ENCODE measurements at places on chromosomes 16 and 17.

GRCh38 chr17:44529864-44530263, 26.7 kb upstream of the GPATCH8 start:
- no peak for DNase-seq

DNA sequence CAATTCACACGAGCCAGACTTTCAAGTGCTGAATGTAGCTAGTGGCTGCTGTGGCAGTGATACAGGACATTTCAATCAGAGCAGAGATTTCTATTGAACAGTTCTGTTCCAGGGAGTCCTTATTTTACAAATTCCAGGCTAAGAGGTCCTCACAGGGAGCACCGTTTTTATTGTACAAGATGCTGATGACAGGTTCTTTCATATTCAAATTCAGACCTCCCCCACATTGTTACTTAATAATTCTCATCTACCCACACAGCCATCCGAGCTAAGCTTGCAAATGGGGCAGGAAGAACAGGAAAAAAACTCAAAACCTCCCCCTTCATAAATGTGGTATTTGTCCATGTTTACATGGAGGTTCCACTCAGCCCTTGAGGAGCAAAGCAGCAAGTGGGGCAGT, 9.8 kb downstream of the GABARAPL2 start:
- DNase-seq, result no peak

DNA sequence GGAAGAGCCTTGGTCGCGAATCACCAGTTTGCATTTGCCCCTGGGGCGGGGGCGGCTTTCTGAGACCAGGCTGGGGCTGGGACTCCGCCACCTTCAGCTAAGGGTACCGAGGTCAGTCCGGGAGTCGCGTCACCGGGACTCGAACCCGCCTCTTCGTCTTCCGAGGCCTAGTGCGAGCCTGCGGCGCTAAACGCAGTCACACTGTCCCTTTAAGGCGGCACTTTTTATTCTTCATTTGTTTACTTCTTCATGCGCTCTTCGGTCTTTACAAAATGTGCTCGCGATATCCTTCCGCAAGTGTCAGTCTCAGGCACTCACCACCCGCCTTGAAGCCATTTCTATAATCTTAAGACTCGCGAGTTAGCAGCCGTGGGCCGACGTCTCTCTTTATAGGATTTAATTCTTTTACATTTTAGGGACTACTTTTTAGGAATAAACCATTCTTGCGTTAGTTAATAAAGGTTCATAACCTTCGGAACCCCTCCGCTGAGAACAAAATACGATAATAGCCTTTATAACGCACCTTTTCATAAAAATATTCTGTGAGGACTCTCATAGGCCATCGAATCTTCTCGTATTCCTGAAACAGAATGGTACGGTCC, 593 bp upstream of the HEXIM1 start:
- DNase-seq, result peak; percentile 88

- no peak for DNase-seq
Observed at GRCh38 chr17:80742581-80743180, 198.0 kb downstream of the RPTOR start.

- no peak for DNase-seq
Observed at GRCh38 chr17:34533806-34534527, 45.4 kb upstream of the TMEM132E start.

GRCh38 chr16:81357711-81358260, 43.0 kb downstream of the GAN start:
- no peak for DNase-seq

GRCh38 chr16:54936201-54936978, 5.7 kb downstream of the IRX5 start:
- DNase-seq, result no peak

DNA sequence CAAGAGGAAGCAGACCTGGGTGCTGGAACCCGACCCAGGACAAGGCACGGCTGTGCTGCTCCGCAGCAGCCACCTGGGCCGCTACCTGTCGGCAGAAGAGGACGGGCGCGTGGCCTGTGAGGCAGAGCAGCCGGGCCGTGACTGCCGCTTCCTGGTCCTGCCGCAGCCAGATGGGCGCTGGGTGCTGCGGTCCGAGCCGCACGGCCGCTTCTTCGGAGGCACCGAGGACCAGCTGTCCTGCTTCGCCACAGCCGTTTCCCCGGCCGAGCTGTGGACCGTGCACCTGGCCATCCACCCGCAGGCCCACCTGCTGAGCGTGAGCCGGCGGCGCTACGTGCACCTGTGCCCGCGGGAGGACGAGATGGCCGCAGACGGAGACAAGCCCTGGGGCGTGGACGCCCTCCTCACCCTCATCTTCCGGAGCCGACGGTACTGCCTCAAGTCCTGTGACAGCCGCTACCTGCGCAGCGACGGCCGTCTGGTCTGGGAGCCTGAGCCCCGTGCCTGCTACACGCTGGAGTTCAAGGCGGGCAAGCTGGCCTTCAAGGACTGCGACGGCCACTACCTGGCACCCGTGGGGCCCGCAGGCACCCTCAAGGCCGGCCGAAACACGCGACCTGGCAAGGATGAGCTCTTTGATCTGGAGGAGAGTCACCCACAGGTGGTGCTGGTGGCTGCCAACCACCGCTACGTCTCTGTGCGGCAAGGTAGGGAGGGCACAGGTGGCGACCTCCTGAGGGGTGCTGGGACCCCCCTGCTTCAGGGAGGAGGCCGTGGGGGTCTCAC, 667 bp downstream of the FSCN2 start:
- DNase-seq, result no peak

DNA sequence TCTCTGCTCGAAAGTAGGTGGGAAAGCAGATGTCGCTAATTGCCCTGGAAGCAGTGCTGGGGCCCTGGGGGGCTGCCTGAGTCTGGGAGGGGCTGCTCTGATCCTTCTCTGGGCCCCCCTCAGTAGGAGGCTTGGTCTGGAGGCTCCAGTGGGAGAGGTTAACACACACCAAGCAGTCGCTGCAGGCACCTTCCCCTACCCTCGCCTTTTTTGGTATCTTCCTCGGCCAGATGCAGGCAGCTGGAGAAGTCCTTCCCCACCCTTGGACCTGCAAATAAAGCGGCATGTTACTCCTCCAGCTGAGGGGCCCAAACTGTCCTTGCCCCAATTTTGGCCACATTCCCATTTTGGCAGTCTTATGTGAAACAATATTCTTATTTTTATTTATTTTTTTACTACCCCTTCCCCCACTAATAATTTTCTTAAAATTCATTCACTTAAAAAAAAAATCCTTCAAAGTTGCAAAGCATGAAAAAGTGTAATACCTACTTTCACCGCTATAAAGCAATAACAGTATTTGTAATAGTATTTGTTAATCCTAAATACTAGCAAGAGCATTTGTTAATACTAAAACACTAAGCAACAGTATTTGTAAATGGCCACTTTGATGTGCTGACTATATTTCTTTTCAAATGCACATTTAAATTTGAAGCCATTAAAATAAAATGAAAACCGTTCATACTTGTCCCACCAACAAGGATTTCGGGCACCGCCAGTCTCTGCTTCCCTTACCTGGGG, 15.0 kb downstream of the C16orf46 start:
- DNase-seq, result no peak

- no peak for DNase-seq
Observed at GRCh38 chr17:40610359-40610758, 37.3 kb downstream of the SMARCE1 start.

- DNase-seq, result no peak
Observed at GRCh38 chr17:30790279-30790678, 34.2 kb downstream of the CRLF3 start.

GRCh38 chr17:76492989-76493501, 8.2 kb downstream of the RHBDF2 start:
- DNase-seq, result peak; percentile 86

GRCh38 chr16:82761858-82762257, 135.1 kb downstream of the CDH13 start:
- no peak for DNase-seq

GRCh38 chr17:65254166-65254565, 117.0 kb downstream of the RGS9 start:
- DNase-seq, result no peak

- no peak for DNase-seq
Observed at GRCh38 chr17:82804442-82805191, 35.2 kb downstream of the ZNF750 start.

DNA sequence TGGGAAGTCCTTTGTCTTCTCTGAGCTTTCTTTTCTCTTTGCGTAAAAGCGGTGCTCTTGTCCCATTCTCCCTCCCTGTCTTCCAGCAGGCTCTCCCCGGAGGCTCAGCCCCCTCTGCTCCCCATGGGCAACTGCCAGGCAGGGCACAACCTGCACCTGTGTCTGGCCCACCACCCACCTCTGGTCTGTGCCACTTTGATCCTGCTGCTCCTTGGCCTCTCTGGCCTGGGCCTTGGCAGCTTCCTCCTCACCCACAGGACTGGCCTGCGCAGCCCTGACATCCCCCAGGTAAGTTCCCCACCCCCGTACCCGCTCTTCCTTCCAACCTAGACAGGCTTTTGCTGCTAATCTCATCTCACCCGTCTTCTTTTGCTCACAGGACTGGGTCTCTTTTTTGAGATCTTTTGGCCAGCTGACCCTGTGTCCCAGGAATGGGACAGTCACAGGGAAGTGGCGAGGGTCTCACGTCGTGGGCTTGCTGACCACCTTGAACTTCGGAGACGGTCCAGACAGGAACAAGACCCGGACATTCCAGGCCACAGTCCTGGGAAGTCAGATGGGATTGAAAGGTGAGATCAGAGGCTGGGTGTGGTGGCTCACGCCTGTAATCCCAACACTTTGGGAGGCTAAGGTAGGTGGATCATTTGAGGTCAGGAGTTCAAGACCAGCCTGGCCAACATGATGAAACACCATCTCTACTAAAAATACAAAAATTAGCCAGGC, 1.3 kb downstream of the TMEM219 start:
- no peak for DNase-seq

GRCh38 chr16:68351991-68352431, 41.2 kb downstream of the PRMT7 start:
- no peak for DNase-seq

DNA sequence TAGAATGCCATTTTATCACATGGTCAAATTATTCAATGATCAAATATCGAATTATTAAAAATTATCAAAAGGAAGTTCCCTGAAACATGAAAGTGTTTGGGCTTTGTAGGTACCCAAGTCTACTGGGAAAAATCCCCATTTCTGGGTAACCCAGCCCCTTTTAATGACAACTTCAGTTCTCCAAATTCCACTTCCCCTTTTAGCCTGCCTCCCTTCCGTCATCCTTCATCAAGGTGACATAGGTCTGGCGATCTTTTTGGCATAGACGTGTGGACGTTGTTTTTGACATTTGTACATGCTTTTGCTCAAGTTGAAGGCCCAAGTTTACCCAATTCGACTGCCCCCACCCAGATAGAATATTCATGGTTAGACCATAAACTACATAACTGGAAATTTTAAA, 660.9 kb downstream of the MAF start:
- no peak for DNase-seq

DNA sequence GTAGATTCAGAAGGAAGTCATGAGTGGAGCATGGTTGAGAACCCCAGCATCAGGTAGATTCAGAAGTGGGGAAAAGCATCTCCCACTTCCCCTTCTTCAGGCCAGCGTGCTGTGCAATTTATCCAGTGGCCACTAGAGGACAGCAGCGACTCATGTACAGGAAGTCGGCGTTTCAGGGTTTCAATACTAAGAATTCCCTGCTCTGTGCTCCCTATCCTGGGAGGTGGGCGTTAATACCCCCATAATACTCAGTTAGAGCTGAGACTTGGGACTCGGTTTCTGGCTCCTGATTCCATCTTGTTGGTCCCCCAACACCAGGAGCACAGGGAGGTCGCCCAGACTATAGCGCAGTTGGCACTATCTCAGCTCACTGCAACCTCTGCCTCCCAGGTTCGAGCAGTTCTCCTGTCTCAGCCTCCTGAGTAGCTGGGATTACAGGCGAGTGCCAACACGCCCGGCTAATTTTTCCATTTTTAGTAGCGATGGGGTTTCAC, 75.3 kb upstream of the AMZ2 start:
- DNase-seq, result peak; percentile 75

DNA sequence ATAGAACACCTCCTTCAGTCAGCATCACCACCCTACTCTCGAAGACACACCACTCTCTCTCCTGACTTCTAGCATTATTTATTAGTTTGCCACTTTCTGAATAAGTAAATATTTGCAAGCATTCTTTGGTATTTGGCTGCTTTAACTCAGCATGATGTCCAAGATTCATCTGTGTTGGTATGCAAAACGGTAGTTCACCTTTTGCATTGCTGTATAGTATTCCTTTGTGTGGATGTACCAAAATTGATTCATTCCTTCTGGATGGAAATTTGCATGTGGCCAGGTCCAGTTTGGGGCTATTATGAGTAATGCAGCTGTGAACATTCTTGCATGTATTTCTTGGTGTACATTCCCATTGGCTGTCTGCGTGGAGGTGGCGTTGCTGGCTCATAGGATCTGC, 32.9 kb downstream of the KNOP1 start:
- DNase-seq, result no peak

- no peak for DNase-seq
Observed at GRCh38 chr16:57824888-57825287, 22.6 kb upstream of the KIFC3 start.

Data from CD4-positive, alpha-beta T cell treated with Interleukin-1 beta for 1 hour (primary cell).